ENCODE measurements at places on chromosomes 7 and 10. TPM values are rescaled to one million over a fixed set of nuclear protein-coding genes. Genes with fewer than 3 reads are reported as not detected.

The UPK3B gene
- polyA plus RNA-seq, result 0.24 TPM

The CLDN3 gene
- polyA plus RNA-seq, result 0.10 TPM

GRCh38 chr7:27453702-27454405 lies 208.8 kb downstream of the HIBADH start:
- no peak overlapping the region for H3K27ac ChIP-seq
- H3K4me3 ChIP-seq, result no peak overlapping the region
- no peaks in the 10 kb centered on the region for H3K36me3 ChIP-seq

The CPA1 gene
- not detected for polyA plus RNA-seq

DNA sequence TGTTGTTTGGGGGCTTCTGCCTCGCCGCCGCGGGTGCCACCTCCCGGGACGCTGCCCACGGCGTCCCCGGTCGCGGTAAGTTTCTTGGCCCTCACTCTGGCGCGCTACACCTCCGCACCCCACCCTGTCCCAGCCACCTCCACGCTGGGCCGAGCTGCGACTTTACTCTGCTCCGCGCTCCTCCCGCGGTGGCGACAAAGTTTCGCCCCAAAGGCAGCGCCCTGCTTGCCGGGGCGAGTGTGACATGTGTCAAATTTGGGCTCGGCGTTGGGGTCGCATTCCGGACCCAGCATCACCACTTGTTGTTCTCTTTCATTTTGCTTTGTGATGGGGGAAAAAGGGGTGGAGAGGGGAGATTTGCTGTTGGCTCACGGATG lies 167.7 kb upstream of the PPP1R3A start:
- H3K4me3 ChIP-seq, result peak overlapping the region; percentile 60
- H3K27me3 ChIP-seq, result peaks cover 63% of the 10 kb centered on the region
- DNase-seq, result peak; percentile 18
- peaks cover 47% of the 10 kb centered on the region for H3K4me1 ChIP-seq
- peak overlapping the region; percentile 92 for H3K27ac ChIP-seq
- no peaks in the 10 kb centered on the region for H3K36me3 ChIP-seq

GRCh38 chr7:157436763-157437480 lies 100.1 kb downstream of the DNAJB6 start:
- no peak overlapping the region for H3K27ac ChIP-seq
- H3K27me3 ChIP-seq, result no peaks in the 10 kb centered on the region
- H3K36me3 ChIP-seq, result no peaks in the 10 kb centered on the region
- H3K4me3 ChIP-seq, result no peak overlapping the region

The FRMD4A gene
- polyA plus RNA-seq, result 12.2 TPM

DNA sequence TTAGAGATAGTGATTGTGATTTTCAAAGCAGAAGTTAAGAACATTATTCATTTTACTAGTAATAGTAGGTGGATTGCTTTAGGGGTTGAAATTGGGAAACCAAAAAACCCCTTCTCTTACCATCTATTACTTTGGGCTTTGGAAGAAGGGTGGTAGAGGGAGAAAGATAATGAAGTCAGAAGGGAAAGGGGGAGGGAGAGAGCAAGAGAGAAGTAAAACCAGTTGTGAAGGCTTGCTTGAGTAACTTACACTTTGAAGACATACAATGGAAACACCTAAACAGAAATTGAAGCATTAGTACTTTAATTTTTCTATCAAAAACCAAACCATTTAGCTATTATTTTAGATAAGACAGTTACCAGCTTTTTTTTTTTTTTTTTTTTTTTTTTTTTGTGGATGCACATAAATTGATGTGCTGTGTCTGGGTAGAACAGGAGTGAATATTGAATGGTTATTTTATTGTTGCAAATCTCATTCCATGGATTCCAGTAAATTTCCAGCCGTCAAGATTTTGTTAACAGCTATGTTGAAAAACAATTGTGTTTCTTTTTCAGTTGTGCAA lies 5.5 kb downstream of the PRKAR2B start:
- H3K4me1 ChIP-seq, result peaks cover 14% of the 10 kb centered on the region
- H3K36me3 ChIP-seq, result no peaks in the 10 kb centered on the region
- no peak for DNase-seq
- H3K27ac ChIP-seq, result no peak overlapping the region
- H3K27me3 ChIP-seq, result no peaks in the 10 kb centered on the region

The FBXO24 gene
- polyA plus RNA-seq, result 0.14 TPM

DNA sequence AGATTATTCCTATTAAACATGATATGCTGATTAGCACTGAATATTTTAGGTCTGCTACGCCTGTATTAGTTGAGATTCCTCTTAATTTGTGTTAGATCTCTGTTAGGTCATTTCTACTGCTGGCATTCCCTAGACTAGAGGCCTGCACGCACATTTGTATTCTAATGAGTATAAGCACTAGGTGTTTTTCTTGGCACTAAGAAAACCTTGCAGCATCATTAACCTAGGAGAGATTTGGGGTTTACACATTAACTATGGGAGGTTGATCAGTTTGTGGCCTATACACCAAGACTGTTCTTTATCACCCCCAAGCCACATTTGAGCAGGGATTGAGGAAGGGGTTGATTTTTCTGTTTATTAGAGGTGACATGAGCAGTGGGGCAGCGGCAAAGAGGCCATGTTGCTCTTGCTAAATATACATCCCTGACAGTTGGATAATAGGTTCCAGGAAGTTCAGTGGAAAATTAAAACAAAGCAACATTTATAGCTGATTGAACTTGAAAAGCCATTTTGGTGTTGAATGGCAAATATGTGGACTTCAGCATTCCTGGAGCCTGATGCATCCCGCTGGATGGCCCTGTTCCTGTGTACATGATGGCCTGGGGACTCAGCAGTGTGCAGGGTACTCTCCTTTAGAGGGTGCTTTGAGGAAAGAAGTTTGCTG lies 65.2 kb downstream of the GBF1 start:
- no peaks in the 10 kb centered on the region for H3K27me3 ChIP-seq

DNA sequence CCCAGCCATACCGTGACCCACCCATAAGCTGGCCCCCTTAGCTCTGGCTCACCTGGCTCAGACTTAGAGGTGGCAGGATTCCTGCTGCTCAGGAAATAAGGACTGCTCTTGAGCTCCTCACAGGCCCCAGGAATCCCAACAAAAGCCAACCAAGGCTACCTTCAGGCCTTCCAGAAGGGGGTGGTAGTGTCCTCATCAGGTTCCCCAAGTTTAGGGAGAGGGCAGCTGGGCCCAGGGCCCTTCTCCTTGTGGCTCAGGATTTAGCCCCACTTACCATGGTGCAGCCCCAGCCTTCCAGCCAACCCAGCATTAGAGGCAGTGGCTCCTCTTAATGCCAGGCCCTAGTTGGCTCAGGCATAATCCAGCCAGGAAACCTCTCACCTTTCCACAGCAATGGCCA lies 23.5 kb downstream of the NPFFR1 start:
- peaks cover 6% of the 10 kb centered on the region for H3K27me3 ChIP-seq
- peaks cover 7% of the 10 kb centered on the region for H3K4me1 ChIP-seq
- no peak overlapping the region for H3K4me3 ChIP-seq
- no peak for DNase-seq
- no peaks in the 10 kb centered on the region for H3K36me3 ChIP-seq

DNA sequence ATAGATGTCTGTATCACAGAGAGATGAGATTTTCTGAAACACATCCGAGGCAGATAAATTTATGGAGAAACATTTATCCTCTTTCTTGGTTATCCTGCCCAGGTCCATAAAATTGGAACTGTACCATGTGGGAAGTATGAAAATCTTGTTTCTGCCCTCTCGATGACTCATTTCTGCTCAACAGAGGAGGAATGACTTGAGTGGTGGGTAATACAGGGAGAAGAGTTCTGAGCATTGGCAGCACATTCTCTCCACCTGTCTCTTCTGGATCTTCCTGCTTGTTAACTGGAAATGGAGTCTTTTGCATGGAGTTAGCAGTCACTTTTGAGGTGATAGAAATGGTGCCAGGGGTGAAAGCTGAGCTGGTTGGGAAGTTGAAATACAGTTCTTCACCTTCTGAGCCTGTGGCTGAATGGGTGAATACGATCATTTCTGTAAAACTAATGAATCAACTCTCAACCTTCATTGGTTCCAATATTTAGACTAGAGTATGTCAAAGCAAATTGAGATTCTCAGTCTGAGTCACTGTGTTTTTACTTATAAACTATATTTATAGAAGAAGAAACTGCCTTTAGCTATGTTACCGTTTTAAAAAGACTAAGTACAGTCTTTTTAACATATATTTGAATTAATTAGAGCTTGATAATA lies 945.5 kb downstream of the SORCS3 start:
- H3K4me3 ChIP-seq, result no peak overlapping the region
- H3K27me3 ChIP-seq, result no peaks in the 10 kb centered on the region
- DNase-seq, result no peak
- no peaks in the 10 kb centered on the region for H3K36me3 ChIP-seq

The CNTNAP2 gene
- not detected for polyA plus RNA-seq

The ZP3 gene
- polyA plus RNA-seq, result 0.53 TPM

- H3K36me3 ChIP-seq, result no peaks in the 10 kb centered on the region
- no peaks in the 10 kb centered on the region for H3K27me3 ChIP-seq
- no peaks in the 10 kb centered on the region for H3K4me1 ChIP-seq
- DNase-seq, result no peak
- H3K4me3 ChIP-seq, result no peak overlapping the region
Measured at GRCh38 chr7:123573896-123574467, 16.4 kb upstream of the NDUFA5 start.

DNA sequence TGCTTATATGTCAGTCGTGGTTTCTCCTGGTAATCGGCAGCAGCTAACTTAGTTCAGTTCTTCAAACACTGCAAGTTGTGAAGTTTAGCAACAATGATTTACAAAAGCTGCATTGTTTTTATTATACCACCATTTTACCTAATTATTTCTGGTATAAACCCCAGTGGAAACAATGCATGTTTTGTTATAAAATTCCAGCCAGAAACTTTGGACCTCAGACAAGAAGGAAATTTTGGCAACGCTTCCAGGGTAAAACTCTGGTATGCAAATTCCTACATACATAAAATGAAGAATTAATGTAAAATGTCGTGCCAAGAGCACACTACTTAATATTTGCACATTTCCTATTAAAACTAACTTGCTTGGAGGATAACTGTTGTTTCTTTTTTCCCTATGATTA lies 277.4 kb upstream of the LYZL1 start:
- no peaks in the 10 kb centered on the region for H3K4me1 ChIP-seq
- no peak overlapping the region for H3K4me3 ChIP-seq
- DNase-seq, result no peak
- H3K36me3 ChIP-seq, result no peaks in the 10 kb centered on the region
- H3K27ac ChIP-seq, result no peak overlapping the region
- H3K27me3 ChIP-seq, result no peaks in the 10 kb centered on the region

GRCh38 chr7:46554688-46555422 lies 633.8 kb upstream of the IGFBP3 start:
- no peaks in the 10 kb centered on the region for H3K27me3 ChIP-seq
- peaks cover 11% of the 10 kb centered on the region for H3K4me1 ChIP-seq
- H3K36me3 ChIP-seq, result no peaks in the 10 kb centered on the region
- DNase-seq, result no peak
- no peak overlapping the region for H3K27ac ChIP-seq

GRCh38 chr10:112222799-112223198 lies 39.2 kb upstream of the GPAM start:
- no peaks in the 10 kb centered on the region for H3K4me1 ChIP-seq
- H3K36me3 ChIP-seq, result no peaks in the 10 kb centered on the region
- DNase-seq, result no peak

The ATRNL1 gene
- 0.23 TPM for polyA plus RNA-seq

DNA sequence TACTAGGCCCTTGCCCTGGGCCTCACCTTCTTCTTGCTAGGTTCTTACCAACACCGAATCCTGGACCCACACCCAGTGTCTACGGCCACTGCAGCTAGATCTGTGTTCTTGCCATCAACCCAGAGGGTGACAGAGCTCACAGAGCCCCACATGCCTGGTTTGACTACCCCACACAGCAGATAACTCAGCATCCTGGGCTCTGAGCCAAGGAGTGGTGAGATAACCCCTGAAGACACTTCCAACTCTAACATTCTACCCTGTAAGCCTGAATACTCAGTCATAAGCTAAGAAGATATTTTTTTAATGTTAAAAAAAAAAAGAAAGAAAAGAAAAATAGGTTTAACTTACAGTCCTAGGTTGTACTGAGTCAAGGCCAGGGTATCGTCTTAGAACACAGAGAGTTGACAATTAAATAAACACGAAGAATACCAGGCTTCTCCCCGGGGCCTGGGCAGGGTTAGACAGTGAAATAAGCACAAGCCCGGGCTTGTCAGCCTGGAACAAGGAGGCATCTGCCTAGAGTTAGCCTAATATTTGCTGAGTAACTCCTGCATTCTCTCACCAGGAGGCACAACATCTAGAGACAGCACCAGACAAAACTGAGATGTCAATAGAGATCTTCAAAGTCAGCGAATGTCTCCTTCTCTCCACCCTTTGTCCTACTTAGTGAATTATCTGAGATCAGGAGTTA lies 556.5 kb upstream of the LRRN3 start:
- no peaks in the 10 kb centered on the region for H3K36me3 ChIP-seq
- no peak overlapping the region for H3K27ac ChIP-seq
- H3K27me3 ChIP-seq, result no peaks in the 10 kb centered on the region
- no peak for DNase-seq
- H3K4me1 ChIP-seq, result no peaks in the 10 kb centered on the region

The HOXA5 gene
- polyA plus RNA-seq, result 0.07 TPM

The GPRIN2 gene
- polyA plus RNA-seq, result not detected

The RELN gene
- polyA plus RNA-seq, result 0.46 TPM

The ARPC1A gene
- 102 TPM for polyA plus RNA-seq

DNA sequence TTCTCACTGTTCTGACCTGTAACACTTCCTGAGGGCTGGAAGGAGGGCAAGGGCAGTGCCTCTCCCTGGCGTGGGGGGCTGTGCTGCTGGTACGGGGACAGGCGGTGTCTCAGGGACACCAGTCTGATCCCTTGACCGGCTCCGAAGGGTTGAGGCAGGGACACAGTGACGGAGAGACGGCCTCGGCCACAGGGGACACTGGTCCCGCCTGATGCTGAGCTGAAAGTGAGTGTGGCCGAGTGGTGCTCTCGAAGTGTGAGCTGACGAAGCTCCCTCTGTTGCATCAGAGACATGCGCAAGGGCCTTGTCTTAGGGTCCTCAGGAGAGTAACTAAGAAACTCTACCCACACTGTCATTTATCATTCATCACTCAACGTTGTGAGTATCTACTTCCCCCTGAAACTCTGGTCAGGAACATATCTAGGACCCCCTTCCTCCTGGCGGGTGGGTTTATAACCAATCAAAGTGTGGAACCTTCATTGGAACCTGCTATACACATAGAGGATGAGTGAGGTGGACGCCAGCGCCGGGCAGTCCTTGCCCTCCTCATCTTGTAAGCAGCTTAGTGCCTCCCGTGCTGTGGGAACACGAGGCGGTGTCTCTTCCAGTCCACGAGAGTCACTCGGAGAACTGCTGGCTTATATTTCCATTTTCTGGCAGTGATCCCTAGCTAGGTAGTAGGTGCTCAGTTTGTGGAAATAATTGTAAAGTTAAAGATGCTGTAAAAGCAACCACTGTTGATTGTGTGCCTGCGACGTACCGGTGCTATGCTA lies 283.1 kb downstream of the DNAJB6 start:
- no peaks in the 10 kb centered on the region for H3K27me3 ChIP-seq
- no peak for DNase-seq
- H3K4me3 ChIP-seq, result no peak overlapping the region
- H3K4me1 ChIP-seq, result no peaks in the 10 kb centered on the region
- no peaks in the 10 kb centered on the region for H3K36me3 ChIP-seq

The SFXN4 gene
- polyA plus RNA-seq, result 60.6 TPM

The CH25H gene
- 0.24 TPM for polyA plus RNA-seq

GRCh38 chr7:43721193-43721806 lies 8.0 kb downstream of the COA1 start:
- peaks cover 18% of the 10 kb centered on the region for H3K4me1 ChIP-seq
- H3K4me3 ChIP-seq, result no peak overlapping the region
- no peaks in the 10 kb centered on the region for H3K36me3 ChIP-seq
- H3K27ac ChIP-seq, result no peak overlapping the region
- H3K27me3 ChIP-seq, result no peaks in the 10 kb centered on the region
- no peak for DNase-seq

The CLCN1 gene
- not detected for polyA plus RNA-seq
